ENCODE measurements at places on chromosomes 5 and 9. TPM values are rescaled to one million over a fixed set of nuclear protein-coding genes. Genes with fewer than 3 reads are reported as not detected.

ZNF879 gene
- total RNA-seq, result 20.3 TPM

SVEP1 gene
- total RNA-seq, result 27.3 TPM

SPATA31C1 gene
- not detected for total RNA-seq

GFRA3 gene
- total RNA-seq, result 2.7 TPM
